ENCODE measurements at places on chromosomes 16 and 17. TPM values are rescaled to one million over a fixed set of nuclear protein-coding genes. Genes with fewer than 3 reads are reported as not detected.

DNA sequence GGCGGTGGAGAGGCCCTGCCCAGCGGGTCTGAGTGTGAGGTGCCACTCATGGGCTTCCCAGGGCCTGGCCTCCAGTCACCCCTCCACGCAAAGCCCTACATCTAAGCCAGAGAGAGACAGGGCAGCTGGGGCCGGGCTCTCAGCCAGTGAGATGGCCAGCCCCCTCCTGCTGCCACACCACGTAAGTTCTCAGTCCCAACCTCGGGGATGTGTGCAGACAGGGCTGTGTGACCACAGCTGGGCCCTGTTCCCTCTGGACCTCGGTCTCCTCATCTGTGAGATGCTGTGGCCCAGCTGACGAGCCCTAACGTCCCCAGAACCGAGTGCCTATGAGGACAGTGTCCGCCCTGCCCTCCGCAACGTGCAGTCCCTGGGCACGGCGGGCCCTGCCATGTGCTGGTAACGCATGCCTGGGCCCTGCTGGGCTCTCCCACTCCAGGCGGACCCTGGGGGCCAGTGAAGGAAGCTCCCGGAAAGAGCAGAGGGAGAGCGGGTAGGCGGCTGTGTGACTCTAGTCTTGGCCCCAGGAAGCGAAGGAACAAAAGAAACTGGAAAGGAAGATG is 11.2 kb downstream of the VASN start:
- DNase-seq, result no peak

Gene GAN
- 2.6 TPM for polyA plus RNA-seq

Gene TBC1D3G
- not detected for polyA plus RNA-seq

DNA sequence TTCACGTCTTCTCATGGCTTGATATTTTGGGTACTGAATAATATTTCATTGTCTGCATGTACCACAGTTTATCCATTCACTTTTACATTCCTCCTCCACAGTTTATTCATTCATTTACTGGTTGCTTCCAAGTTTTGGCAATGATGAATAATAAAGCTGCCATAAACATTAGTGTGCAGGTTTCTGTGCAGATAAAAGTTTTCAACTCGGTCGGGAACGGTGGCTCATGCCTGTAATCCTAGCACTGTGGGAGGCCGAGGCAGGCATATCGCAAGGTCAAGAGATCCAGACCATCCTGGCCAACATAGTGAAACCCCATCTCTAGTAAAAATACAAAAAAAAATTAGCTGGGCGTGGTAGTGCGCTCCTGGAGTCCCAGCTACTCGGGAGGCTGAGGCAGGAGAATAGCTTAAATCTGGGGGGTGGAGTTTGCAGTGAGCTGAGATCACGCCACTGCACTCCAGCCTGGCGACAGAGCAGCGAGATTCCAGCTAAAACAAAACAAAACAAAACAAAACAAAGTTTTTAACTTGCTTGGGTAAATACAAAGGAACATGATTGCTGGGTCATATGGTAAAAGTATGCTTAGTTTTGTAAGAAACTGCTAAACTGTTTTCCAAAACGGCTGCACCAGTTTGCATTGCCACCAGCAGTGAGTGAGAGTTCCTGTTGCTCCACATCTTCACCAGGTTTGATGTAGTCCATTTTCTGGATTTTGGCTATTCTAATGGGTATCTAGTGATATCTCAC is 89.5 kb downstream of the WWP2 start:
- no peak for DNase-seq

Gene HS3ST3A1
- polyA plus RNA-seq, result 5.3 TPM

DNA sequence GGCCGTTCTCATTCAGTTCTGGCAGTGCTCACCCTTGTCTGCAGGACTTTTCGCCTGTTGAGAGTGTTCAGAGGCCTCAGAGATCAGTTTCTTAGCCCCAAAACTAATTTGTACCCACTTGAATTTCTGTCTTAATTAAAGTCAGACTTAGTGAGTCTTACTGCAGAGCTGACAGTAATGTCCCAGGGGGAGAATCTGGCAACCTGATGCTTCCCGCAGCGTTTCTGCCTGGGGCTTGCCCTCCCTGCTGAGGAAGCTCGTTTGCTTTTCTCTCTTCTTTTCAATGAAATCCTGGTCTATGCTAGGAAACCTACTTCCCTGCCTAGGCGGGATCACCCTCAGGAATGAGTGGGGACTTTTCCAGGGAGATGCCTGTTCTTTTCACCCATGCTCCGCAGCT is 25.3 kb downstream of the DBNDD1 start:
- no peak for DNase-seq

DNA sequence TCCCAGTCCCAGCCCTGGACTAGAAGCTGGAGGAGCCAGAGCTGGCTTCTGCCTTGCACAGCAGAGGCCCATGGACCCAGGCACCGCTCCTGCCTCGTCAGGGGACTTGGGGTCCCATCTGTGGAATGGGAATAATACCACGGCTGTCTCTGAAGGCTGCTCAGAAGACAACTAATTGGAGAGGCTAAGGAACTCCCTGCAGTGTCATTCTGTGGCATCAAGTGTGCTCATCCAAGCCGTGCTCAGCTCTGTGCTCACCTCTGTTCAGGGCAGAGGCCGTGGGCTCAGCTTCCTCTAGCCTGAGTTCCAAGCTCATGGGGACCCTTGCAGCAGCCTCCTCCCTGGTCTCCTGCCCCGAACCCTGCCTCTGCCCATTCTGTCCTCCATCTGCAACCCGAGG is 31.8 kb downstream of the BEAN1 start:
- no peak for DNase-seq

DNA sequence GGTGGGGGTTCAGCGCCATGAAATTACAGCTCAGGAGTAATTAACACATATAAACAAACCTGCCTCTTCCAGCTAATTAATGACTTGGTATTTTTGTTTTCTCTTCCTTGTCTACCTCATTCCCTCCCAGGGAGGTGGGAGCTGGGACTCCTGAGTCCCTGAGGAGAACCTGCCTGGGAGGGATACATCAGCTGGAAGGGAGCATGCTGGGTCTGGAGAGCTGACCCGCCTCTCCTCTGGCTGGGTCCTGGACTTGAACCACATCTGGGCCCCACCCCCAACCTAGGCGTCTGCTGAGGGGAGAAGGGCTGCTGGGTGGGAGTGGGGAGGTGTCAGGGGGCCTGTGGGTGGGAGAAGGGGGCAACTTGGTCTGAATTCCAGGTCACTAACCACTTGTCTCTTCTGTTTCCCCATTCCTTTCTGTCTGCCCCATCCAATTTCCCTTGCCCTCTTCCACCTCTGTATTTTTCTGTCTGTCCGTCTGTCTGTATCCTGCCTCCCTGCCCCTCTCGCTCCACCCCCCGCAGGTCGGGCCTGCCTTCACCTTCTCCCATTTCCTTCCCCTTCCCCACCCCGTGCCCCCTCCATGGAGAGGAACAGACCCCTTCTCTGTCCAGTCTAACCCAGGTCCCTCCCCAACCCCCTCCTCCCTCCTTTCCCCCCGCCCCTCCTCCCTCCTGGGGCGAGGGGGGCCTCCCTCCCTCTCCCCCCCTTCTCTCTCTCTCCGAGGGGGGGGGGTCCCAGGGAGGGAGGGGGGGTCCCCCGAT is at the start of gene NLGN2:
Gene NLGN2 (plus strand): TSS at position 361 of the 767 bp plus-strand sequence. CDS start 411 bp downstream, outside the sequence.
- no peak for DNase-seq

GRCh38 chr17:82106688-82107305 is 8.8 kb upstream of the FASN start:
- no peak for DNase-seq

Gene CCL1
- not detected for polyA plus RNA-seq

Gene MEIOC
- 2.0 TPM for polyA plus RNA-seq

- no peak for DNase-seq
Observed at GRCh38 chr17:61700252-61700651, 109.2 kb upstream of the NACA2 start.

DNA sequence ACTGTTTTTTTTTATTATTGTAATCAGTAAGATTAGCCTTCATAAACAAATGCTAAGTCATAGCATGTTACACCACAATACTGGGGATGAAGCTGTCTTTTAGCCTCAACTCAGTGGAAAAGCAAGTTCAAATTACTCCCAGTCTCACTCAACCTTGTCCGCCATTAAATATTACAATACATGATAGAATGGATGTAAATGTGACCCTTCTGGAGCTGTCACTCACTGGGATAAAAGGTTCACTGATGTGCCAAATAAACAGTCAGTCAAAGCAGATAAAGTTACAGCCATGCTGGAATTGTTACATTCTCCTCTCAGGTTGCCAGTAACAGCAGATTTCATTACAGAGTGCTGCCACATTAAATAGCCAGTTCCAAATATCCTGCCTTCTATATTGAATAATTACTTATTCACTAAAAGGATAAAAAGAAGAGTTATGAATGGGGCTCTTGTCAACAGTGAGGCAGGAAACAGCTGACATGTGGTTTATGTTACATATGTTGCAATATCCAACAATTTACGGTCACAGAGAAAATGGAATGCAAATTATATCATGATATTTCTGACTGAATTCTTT is 53.4 kb downstream of the BRIP1 start:
- DNase-seq, result peak; percentile 16

GRCh38 chr16:84803146-84803545 is 16.6 kb upstream of the CRISPLD2 start:
- no peak for DNase-seq
